ENCODE measurements at places on chromosomes 2 and 18. TPM values are rescaled to one million over a fixed set of nuclear protein-coding genes. Genes with fewer than 3 reads are reported as not detected.

DNA sequence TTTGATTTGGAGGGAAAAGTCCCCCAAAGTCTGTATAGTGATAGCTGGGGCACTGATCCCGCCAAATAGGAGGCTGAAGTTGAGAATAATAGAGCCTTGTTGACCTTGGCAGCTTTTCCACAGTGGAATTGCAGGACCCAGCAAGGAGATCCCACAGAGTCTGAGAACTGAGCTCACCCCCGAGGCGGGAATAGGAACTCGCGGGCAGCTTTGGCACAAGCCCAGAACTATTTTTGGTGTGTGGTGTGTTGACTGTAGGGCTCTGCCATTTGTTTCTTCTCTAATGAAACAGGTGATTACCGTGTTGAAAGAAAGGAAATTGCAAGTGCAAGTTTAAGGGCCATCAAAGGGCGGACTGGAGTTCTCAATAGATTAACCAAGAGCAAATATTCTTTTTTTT, 34.0 kb downstream of the SH3RF3 start:
- DNase-seq = no peak

DNA sequence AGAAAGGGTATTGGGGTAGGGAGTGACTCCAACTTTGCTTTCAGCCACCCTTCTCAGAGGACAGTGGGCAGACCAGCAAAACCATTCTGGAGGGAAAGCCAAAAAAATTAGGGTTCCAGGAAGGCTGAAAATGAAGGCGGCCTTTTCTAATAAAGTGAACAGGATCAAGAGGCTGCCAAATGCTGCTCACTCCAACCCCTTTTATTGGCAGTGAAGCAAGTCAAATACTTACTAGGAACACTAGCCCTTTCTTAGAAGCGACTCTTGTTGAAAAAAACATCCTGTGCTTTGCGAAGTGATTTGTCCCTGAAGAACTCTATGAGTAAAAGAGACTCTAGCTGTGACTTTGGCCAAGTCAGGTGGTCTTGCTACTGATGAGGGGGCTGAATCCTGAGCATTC, 83.6 kb upstream of the CYP1B1 start:
- DNase-seq = no peak

DNA sequence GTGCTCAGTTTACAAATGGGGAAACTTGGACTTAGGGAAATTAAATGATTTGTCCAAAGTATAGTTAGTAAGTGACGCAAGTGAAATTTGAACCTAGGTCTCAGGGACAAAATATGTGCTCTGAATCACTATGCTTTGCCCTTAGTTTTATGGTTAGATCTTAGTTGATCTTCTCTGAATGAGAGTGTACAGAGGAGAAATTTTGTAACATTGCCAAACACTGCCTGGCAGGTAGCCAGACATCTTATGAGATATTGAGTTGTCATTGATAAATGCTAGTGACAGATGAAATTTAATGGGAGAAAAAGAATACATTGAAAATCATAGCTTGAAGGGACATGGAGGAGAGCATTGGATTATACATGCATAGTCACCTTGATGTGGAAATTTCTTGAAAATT, 91.4 kb downstream of the GALNT1 start:
- no peak for DNase-seq

- peak; percentile 54 for DNase-seq
These were observed 17.3 kb downstream of the CAPN10 start for GRCh38 chr2:240603846-240604245.

GRCh38 chr2:79824086-79824786, 311.4 kb downstream of the CTNNA2 start:
- no peak for DNase-seq

- DNase-seq = peak; percentile 36
These were observed 1.3 kb downstream of the EML6 start for GRCh38 chr2:54724560-54725342.

DNA sequence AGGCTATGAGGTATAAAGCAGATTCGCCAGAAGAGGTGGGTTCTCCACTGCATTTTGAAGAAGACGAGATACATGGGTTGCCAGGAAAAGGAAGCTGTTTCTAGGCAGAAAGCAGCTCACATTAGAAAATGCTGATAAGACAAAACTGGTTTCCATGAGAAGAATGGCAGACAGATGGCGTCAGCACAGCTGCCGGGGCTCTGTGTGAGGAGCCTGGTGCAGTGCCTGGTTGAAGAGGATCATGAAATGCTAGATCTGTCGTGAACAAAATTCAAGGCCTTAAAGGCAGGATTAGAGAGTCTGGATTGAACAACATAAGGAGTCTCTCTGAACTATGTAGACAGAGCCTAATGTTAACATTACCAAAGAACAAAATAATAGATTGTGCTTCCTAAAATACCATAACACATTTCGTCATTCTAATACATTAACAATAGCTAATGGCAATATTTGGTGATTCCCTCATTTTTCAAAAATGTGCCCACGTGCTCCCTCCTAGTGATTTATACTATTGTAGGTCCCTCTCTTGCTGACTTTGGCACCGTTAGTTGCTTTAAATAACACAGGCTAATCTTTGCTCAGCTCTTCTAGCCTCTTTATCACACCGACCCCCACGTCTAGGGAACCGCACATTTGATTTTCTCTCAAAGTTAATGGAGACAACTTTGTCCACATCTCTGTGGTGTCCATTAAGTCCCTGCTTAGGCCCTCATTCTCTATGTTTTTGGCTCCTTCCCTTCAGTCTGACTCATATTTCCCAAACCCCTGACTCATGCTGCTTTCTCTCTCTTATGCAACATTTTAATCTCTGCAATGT, 38.2 kb downstream of the EFEMP1 start:
- DNase-seq = no peak

DNA sequence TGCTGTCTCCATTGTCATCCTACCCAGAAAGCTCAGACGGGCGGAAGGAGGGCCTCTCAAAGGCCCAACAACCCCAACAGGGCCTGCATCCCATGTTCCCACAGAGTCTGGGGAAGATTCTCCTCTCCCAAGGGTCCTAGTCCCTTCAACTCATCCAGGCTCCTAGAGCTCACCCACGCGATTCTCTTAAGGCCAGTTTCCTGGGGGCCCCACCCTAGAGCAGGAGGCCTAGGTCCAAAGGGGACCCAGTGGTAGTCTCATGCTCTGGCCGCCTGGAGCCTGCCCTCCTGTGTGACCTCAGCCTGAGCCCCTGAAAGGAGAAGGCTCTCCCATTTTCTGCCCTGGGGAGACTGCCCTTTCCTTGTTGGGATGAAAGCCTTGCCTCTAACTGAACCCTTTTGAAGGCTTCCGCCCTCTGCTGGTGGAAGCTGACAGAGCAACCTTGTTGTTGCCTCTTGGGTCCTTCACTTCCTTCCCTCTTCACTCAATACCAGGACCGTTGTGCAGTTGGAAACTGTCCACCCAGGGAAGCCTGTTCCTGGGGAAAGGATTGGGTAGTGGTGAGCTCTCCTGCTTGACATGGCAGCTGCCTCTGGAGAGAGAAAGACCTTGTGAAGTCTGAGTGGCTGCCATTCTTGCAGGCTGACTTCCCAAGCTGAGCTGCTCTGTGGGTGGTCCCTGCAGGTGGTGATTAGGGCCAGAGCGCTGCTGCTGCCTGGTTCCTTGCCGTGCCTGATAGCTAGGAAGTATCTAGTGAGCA, 86.0 kb upstream of the ALPP start:
- DNase-seq = peak; percentile 76

DNA sequence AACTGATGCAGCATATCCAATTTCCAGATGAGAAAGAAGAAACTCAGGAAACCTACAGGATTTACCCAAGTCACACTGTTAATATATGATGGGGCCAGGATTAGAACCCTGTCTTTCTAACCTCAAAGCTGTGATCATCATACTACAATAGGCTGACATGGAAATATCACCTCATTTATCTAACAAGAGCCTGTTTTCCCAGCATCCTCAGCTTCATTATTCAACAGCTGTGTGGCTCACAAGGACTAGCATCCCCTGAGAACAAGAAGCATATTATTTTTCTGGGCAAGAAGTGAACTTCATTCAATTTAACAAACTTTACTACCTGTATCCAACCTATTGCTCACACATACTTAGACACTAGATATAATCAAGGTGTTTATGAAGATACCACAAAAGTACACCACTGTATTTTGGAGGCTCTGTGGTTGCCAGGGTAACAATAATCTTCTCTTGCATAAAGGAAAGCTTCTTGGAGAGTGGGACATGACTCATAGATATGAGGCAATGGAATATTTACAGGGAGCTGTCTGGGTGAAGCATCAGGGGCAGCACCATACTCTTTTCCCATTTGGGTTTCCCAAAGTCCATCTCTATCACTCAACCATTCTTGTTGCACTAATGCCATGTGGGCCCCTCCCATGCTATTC, 218.2 kb downstream of the RAD51AP2 start:
- no peak for DNase-seq

DNA sequence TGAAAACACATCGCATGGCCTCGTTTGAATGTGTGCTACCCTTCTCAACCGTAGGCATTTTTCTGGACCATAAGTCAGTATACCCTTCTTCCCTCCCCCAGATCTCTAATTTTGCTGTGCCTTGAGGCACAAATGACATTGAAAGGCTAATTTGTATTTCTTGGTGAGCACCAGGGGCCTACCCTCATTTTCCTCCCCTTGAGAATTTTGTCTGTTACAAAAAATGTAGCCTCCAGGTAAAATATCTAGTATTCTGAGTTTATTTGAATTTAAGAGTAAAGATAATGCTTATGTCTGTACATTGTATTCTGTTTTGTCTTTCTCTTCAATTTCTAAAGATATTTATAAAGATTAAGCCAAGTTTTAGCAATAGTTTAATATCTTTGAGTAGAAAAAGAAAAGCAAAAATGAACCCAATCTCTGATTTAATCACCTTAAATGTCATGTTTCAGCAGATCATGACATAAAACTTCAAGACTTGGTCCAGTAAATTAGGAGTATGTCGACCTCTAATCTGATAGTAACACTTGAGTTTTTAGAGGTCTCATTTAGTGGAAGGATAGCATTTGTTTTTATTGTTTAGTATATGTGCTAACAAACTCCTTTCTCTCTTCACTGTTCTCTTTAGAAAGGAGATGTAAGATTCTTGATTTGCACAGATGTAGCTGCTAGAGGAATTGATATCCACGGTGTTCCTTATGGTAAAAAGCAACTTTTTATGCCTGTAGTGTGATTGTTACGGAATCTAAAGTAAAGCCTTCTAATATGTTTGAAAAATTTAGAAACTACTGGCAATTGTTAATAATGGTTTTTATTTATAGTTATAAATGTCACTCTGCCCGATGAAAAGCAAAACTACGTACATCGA, 36.4 kb downstream of the DDX1 start:
- DNase-seq = no peak

- DNase-seq = no peak
These were observed 36.9 kb upstream of the KLF7 start for GRCh38 chr2:207202645-207203044.

- DNase-seq = no peak
These were observed 156.0 kb downstream of the TGIF1 start for GRCh38 chr18:3605954-3606443.

DNA sequence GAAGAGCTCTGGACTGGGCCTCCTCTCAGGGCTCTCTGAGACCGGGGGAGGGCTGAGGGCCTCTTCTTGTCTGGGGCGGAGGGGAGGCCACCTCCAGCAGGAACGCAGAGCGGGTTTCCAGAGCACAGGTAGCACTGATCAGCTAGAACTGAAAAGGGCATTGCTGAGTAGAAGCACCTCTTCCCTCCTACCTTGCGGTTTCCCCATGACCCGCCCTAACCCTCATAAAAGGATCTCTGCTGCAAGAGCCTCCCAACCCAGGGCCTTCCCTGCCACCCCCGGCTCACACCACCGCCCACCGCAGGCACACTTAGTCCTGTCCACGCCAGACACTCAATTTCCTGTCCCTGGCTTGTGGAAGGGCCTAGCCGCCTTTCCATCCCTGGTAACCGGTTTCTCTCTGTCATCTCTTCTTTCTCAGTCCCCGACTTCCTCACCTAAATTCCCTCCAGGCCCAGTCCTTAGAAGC, 966 bp downstream of the ADCY3 start:
- DNase-seq = peak; percentile 78

DNA sequence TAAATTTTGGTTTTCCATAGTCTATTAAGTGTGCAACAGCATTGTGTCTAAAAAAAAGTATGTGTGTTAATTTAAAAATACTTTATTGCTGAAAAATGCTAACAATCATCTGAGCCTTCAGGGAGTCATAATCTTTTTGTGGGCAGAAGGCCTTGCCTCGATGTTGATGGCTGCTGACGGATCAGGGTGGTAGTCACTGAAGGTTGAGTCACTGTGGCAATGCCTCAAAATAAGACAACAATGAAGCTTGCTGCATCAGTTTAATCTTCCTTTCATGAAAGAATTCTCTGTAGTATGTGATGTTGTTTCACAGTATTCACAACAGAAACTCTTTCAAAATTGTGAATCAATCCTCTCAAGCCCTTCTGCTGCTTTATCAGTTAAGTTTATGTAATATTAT, 31.3 kb downstream of the HDHD2 start:
- no peak for DNase-seq

DNA sequence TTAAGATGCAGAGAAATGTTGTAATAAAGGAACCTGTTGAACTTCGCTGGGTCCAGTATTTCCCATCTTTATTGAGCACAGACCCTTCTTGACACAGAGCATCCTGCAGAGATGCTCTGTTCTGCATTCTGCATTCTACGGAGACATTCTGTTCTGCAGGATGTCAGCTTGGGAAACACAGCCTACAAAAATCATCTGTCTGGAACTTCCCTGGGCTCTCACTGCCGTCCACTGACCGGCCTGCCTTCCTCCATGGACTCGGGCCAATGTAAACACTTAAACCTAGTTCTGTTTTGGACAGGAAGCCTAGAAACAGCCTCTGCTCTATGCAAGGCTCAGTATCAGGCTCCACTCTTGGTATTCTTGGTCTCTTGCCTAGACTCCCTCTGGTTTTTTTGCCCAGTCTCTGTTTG, 90.0 kb upstream of the PPP1CB start:
- DNase-seq = peak; percentile 77

GRCh38 chr2:157874997-157875640, 1.0 kb downstream of the ACVR1 start:
- peak; percentile 56 for DNase-seq

DNA sequence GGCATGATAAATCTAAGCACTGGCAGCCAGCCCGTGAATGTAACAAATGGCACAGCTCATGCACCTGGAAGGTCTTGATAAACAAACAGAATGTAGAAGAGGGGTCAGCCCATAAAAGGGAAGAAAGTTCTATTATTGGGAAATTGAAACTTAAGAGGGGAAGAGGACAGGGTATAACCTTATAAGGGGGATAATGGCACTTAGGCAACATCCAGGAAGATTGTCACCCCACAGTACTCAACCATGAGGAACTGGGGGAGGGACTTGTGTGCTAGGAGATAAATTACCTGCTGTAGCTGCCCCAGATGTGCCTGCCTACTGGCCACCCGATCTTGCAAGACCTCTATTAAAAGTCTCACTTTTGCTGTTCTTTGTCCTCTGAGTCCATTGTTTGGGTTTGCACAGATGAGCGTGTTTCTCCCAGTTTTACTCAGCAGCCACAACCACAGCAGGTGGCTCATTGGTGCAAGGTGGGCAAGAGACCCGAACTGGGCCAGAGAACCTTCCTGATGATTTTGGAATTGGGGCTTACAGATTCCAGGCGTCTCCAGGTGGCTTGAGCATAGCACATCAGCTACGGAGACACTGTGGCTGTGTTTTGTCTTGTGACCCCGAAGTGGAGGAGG, 79.0 kb upstream of the TAF1B start:
- no peak for DNase-seq

The IL36RN gene
- not detected for total RNA-seq

The CCDC88A gene
- total RNA-seq = 29.7 TPM

The ABHD1 gene
- total RNA-seq = 0.19 TPM

The ASNSD1 gene
- 40.2 TPM for total RNA-seq
